ENCODE measurements at places on chromosomes 12 and 14.

DNA sequence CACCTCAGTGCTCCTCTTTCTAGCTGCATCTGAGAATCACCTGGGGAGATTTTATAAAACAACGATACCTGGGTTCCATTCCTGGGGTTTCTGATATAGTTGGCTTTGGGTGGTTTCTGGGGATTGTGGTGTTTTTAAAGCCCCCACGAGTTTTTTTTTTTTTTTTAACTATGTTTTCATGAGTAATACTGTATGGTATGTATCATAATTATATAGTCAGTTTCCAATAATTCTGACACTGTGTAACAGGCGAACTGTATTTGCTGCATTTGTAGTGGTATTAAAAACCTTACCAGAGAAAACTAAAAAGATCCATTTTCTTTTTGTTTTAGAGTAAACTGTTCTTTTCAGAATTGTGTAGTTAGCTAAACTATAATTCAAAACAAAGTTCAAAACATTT lies 84.9 kb downstream of the SRGAP1 start:
- no peak for DNase-seq

DNA sequence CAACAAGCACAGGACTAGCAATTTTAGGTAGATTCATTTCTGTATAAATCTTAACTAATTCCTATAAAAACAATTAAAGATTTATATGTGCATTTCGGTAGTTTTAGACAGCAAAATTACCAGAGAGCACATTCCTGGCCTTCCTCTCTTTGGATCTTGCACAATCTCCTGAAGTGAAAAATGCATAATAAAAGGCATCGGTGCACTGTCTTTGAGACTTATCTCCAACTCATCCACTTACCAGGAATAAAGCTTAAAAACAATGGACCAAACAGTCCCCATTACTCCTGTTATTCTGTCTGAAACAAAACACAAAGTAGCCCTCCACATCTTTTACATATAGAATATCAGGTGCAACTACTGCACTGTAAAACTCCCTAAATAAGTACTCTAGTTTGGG lies 69.3 kb downstream of the HECTD1 start:
- DNase-seq, result no peak

DNA sequence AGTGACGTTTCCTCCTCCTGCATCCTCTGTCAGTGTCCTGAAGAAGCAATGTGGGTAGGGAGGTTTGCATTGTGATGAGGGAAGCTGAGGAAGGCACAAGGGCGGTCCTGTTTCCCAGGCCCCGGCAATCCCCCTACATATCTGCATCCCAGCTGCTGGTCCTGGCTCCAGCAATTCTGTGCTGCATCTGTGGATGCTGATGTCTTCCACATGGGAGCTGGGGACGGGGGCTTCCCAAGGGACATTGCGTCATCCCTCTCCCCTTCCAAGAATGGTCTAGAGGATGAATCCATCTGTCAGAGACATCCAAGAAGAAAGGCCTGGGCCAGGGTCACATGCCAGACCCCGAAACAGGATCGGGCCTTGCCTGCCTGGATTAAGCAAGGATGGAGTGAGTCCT lies 52.1 kb downstream of the TSPAN11 start:
- no peak for DNase-seq

DNA sequence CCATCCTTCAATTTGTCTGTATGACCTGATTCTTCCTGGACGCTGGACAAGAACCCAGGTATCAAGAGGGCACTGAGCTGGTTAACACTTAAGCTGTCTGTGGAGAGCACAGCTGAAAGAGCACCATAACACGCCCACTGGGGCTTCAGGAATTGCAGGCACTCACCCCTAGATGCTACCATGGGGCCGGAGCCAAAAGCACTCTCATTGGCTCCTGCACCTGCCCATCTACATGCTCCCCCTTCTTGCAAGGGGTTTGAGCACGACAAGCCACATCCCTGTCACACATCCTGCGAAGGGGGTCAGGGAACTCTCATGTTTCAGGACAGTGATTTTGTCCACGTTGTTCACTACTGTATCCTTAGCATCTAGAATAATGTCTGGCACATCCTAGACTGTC lies 35.1 kb upstream of the TBC1D15 start:
- no peak for DNase-seq

DNA sequence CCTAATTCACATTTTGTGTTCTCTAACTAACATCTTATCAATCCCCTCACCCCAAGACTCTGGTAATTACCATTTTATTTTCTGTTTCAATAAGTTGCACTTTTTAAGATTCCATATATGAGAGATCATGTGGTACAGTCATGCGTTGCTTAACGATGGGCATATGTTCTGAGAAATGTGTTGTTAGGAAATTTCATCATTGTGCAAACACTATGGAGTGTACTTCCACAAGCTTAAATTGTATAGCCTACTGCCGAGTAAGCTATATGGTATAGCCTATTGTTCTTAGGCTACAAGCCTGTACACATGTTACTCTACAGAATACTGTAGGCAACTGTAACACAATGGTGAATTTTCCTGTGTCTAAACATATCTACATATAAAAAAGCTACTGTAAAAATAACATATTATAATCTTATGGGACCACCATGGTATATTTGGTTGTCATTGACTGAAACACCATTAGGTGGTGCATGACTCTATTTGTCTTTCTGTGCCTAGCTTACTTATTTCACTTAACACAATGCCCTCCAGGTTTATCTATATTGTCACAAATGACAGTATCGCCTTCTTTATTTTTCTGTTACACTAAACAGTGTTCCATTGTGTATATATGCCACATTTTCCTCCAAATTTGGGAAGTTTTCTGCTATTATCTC lies 473.4 kb upstream of the LMO3 start:
- no peak for DNase-seq

- no peak for DNase-seq
Measured at GRCh38 chr14:101593411-101594238, 32.3 kb downstream of the DIO3 start.

DNA sequence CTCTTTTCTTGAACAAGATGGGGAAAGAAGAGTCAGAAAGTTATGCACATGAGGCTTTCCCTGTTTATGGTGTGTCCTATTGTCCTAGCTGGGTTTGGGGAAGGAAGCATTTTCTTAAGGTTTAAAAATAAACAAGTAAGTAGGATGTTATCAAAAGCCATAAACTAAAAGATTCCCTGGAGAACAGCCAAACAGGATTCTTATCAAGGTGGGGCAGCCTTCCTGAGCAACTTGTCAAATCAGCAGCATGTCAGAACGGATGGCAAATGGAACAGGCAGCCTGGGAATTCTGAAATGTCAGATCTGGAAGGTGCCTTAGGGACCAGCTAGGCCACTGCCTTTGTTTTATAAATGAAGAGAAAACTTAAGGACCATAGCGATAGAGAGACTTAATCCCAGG lies 152.2 kb upstream of the RGS6 start:
- no peak for DNase-seq

- DNase-seq, result no peak
Measured at GRCh38 chr14:99773521-99774497, 19.4 kb upstream of the EML1 start.

DNA sequence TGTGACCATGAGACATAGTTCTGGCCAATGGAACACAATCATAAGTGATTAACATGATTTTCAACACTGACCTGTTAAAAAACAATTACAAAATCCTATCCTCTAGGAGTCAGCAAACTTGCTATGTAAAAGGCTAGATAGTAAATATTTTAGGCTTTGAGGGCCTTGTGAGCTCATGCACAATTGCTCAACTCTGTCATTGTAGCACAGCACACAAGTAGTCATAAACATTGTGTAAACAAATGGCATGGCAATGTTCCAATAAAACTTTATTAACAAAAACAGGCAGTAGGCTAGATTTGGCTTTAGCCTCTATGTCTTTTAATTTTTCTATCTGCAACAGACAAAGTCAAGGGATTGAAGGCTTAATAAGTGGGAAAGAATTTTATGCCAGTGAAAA lies 350.7 kb downstream of the C12orf50 start:
- no peak for DNase-seq

GRCh38 chr14:59688224-59689170 lies 111.9 kb upstream of the CCDC175 start:
- no peak for DNase-seq

GRCh38 chr14:67580336-67581171 lies 19.5 kb downstream of the PIGH start:
- DNase-seq, result no peak

DNA sequence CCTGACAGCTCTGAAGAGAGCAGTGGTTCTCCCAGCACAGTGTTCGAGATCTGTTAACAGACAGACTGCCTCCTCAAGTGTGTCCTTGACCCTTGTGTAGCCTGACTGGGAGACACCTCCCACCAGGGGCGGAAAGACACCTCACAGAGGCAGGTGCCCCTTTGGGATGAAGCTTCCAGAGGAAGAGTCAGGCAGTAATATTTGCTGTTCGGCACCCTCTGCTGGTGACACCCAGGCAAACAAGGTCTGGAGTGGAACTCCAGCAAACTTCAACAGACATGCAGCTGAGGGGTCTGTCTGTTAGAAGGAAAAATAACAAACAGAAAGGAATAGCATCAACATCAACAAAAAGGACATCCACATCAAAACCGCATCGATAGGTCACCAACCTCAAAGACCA lies 21.6 kb upstream of the ABCC9 start:
- no peak for DNase-seq

DNA sequence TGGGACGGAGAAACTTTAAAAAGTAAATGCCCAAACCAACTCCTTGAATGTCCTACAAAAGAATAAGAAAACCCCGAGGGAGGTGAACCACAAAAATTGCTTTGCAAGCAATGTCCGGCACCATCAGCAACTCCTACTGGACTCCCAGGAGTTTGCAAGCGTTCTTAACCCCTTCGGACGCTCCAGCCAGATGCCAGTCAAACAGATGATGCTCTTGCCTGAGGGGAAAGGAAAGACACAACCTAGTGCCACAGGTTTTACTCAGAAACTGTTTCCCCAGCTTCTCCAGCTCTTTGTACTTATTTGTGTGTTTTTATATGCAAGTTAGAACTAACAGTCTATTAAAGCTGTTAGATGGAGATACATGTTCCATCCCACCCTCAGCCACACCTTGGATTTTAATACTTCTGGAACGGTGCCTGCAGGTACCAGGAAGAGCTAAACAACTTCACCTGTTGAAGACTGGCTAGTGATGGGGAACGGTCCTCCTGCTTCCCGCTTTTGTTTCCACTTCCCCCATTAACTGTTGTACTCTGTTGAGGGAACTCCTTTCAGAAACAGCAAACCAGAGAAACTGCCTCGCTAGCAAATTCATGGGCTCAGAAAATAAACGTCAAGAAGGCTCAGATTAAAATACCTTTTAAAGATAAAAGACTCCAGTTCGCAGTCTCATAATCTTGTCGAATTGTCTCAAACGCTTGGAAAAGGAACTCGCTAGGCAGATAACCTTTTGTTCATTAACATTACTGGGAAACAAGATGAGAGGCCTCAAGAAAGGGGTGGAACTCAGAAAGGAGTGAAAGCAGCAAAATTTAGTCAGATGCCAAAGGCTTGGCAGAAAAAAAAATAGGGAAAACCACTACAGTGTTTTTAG lies 1.1 kb upstream of the FERMT2 start:
- DNase-seq, result no peak

DNA sequence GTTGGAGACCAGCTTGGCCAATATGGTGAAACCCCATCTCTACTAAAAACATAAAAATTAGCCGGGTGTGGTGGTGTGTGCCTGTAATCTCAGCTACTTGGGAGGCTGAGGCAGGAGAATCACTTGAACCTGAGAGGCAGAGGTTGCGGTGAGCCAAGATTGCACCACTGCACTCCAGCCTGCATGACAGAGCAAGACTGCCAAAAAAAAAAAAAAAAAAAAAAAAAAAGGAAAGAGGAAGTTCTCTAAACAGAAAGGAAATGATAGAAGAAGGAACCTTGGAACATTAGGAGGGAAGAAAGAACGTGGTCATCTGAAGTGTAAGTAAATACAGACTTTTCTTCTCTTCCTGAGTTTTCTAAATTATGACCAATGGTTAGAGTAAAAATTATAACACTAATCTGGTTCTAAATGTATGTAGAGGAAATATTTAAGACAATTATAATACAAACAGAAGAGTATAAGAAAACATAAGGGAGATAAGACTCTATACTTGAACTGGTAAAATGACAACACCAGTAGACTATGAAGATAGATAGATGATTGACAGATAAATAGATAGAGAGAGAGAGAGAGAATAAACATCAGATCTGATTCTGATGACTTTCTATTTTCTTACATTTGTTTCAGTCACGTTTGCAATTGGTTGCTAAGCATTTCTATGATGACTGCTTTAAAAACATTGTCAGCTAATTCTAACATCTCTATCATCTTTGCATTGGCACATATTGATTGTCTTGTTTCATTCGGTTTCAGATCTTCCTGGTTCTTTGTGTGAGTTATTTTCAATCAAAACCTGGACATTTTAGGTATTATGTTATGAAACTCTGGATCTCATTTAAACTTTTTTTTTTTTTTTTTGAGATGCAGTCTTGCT lies 12.9 kb upstream of the CORO1C start:
- DNase-seq, result no peak

DNA sequence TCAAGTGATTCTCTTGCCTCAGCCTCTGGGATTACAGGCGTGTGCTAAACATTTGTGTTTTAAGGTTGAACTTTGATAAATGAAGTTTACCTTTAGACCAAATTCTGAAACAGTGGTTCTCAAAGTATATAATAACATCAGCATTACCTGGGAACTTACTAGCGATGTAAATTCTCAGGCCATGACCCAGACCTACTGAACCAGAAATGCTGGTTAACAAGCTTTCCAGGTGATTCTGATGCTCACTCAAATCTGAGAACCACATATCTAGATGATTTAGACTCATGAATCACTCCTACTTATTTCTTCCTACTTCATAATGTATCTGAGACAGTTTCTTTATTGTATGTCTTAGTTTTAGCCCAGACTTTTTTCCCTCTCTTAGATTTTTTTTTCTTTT lies 43.6 kb downstream of the RAD51B start:
- no peak for DNase-seq

GRCh38 chr14:73719791-73720190 lies 5.6 kb upstream of the PNMA1 start:
- no peak for DNase-seq

DNA sequence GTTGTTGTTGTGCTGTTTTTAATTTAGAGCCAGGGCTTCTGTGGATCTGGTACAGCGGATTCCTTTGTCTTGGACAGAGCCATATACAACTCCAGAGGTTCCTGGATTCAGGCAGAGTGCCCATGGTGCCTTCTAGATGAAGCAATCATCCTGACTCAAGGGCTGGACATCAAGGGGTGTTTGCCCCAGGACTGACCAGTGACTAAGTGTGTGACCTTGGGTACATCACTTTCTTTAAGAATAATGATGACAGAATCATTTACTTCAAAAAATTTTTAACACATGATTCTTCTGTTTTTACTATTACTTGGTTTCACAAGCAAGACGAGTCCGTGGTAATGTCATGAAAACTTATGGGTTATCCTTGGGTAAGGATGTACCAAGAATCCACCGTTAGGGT lies 397.3 kb downstream of the ZFP36L1 start:
- peak; percentile 49 for DNase-seq

- DNase-seq, result no peak
Measured at GRCh38 chr12:125704803-125705202, 639.6 kb downstream of the AACS start.

- DNase-seq, result no peak
Measured at GRCh38 chr12:3520711-3521110, 29.7 kb downstream of the PRMT8 start.

Measured in psoas muscle (tissue), 8 donors.